Non-pigmented ciliary epithelial cell (primary cell): ENCODE measurements at places on chromosomes 1 and 21.

DNA sequence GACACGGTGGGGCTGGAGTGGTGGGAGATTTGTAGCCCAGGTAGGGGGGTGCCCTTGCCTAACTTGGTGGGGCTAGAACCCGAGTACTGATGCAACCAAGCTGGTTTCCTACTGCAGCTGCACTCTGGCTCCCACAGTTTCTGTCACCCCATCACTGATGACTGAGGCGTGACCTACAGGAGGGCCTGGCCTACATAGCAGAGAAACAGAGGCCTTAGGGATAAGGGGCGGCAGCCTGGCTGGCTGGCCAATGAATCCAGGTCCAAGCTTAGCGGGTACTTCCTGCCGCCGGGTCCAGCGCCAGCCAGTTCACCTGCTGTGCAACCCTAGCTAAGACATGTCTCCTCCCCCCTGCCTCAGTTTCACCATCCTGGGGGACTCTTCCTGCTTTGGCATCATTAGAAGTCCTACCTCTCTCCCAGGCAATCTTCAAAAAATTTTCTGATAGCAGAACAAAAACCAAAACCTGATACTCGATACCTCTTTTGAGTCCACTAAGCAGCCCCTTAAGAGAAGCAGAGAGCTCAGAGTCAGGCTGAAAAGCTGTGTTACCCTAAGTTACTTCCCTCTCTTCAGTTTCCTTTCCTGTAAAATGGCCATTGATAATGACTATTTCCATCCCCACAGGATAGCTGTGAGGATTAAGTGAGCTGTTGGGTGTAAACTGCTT is 27.3 kb upstream of the RNF19B start:
- DNase-seq, result no peak

DNA sequence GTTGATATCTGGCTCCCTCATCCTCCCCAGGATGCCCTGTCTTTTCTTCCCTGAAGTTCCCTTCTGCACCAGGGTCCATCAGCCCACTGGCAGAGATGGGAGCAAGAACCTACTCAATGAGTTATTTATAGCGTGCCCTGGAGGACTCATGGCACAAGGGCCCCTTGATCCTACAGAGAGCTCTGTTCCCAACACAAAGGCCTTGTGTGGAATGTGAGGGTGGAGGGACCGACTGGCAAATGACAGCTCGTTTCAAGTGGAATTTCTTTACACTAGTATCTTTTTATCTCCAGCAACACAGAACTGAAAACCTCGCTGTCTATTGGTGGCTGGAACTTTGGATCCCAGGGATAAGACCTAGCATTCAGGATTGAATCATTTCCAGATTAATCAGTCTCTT is 22.4 kb downstream of the CHI3L2 start:
- DNase-seq, result no peak

DNA sequence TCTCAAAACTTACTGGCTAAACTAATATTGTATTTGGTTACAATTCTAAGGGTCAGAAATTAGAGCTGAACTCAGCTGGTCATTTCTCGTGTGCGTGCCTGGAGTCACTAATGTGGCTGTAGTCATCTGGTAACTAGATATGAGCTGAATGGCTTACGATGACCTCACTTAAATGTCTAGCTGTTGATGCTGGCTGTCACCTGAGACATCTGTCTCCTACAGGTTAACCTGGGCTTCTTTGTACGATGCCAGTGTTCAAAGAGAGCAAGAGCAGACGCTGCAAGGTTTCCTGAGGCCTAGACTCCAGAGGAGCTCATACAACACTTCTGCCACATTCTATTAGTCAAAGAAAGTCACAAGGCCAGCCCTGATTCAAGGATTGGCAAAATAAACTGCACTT is 17.1 kb upstream of the ALG6 start:
- DNase-seq, result no peak

DNA sequence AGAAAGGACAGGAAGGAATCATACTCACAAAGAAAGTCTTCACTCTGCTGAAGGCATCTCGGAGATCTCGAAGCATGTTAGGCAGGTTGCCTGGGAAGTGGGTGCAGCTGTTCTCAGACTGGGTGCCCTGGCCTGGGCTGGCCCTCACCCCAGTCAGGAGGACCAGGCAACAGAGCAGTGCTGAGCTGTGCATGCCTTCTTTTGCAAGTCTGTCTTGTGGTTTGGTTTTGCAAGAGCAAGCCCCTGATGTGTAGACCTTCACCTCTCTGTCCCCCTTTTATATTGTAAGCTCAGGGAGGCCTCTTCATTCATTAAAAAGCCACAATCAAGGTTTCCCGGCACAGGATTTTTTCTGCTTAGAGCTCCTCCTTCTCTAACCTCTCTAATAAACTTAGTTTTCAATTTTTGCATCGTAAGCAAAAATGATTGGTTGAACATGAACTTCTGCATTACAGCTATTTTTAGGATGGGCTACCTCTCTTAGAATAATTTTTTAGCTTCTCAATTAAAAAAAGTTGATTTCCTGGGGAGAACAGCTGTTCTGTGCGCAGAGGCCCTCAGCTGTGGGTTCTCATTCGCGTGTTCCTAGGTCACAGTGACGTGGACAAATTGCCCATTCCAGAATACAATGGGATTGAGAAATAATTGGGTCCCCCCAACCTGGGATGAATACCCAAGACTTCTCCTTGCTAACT is at the start of gene IL10:
Gene IL10, minus strand, starts transcription at position 252 of the 695 bp plus-strand sequence. Its CDS starts 59 bp downstream, at position 193.
- DNase-seq, result no peak

- no peak for DNase-seq
These were observed 134.6 kb upstream of the LRRC7 start for GRCh38 chr1:69433073-69433472.

DNA sequence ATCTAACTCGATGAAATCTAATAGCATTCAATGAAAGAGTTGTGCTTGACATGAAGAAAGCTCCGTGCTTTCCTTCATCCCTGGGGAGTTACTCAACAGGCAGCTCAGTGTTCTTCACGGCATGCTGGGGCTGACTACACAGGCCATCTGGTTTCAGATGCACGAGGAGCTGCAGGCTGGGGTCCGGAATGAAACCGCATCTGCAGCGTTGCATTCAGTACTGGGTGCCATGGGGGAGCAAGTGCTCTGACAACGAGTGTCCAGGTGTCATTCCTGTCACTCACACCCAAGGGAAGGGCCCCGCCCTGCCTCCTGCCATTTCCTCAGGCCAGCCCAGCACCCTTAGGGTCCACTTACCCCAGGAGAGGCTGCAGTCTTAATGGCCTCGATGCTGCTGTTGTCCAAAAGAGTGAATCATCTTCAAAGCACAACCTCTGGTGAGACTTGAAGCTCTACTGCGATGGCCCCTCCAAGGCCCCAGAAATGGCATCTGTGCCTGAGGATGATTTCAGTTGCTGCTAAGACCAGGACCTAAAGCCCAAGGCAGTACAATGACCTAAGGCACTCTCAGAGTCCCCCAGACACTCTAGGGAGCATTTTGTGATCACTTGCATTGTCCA is 61.4 kb downstream of the STUM start:
- no peak for DNase-seq

DNA sequence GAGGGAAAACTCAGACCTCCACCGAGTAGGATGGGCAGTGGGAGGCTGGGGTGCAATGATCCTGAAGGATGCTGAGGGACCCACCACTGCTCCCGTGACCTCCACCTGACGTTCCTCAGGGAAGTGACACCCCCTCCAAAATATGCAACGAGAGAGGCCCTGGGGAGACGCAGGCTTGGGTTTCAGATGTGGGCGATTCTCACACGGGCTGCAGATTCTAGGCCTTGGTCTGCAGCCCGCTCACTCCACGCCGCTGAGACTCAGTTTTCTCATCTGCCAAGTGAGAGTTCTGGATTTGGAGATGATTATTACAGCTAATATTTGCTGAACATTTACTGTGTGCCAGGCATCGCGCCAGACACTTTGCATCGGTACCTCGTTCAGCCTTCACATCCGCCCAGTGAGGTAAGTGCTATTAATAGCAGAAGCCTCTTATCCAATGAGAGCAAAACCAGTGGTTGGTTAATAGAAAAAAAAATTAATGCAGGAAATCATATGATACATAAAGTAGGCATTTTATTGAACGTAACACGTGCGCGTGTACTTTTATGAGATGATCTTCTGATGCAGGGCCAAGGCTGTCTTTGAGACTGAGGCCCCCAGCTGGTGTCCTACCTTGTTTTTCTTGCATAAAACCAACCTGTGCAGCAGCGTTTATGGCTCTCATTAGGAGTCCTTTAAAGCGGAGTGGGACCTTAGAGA is 102.0 kb upstream of the RUNX3 start:
- peak; percentile 10 for DNase-seq

DNA sequence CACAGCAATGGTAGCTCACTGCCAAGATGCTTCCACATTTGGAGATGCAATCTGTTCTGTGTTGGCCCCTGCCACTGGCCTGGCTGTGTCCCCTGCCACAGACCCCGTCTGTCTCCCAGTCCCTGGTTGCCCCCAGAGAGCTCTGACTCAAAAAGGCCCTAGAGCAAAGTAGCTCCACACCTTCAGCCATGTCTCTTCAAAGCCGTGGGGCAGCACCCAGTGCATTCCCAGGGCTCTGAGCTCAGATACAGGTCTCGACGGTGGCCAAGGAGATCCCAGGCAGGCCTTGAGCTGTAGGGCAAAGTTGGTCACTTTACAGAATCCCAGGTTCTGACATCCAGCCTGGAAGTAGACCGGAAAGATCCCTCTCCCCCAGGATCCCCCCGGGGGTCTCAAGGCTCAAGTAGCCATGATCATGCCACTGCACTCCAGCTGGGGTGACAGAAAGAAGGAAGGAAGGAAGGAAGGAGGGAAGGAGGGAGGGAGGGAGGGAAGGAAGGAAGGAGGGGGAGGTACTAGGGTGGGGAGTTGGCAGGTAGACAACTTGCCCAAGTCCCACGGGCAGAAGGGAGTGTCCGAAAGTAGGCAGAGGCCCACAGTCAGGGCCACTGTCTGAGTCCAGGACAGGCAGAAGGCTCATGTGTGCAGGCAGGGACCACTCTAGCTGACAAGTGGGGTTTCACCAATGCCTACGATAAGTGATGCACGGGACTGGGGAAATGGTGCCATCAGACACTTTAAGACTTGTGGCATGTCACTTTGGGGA is 4.8 kb upstream of the ARF1 start:
- DNase-seq, result no peak

- no peak for DNase-seq
These were observed 8.6 kb downstream of the LIX1L start for GRCh38 chr1:145949219-145949618.

DNA sequence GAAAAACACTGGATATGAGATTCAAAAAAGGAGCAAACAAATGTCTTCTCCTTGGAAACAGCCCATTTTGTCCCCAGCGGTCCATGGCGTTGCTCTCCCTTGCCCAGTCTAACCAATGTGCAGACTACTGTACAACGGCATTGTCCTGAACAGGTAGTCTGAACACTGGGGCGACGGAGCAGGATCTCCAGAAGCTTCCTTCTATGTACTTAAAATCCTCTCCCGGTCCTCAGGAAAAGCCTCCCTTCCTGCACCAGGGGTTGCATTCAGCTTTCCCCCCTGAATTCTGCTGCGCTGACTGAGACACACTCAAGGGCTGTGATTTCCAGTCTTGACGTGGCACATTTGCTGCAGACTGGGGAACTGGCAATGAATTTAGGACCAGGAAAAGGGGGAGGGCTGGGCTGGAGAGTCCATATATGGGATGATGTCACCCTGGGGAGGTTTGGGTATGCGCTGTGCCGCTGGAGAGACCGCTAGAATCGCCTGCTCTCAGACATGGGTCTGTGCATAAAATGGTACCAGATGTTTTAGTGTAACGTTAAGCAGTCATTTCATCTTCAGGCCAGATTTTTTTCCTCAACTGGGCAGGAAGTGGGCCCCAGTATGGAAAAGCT is 275.9 kb upstream of the C1orf105 start:
- peak; percentile 80 for DNase-seq

GRCh38 chr1:161082996-161083747 is 6.2 kb downstream of the NECTIN4 start:
- peak; percentile 78 for DNase-seq

DNA sequence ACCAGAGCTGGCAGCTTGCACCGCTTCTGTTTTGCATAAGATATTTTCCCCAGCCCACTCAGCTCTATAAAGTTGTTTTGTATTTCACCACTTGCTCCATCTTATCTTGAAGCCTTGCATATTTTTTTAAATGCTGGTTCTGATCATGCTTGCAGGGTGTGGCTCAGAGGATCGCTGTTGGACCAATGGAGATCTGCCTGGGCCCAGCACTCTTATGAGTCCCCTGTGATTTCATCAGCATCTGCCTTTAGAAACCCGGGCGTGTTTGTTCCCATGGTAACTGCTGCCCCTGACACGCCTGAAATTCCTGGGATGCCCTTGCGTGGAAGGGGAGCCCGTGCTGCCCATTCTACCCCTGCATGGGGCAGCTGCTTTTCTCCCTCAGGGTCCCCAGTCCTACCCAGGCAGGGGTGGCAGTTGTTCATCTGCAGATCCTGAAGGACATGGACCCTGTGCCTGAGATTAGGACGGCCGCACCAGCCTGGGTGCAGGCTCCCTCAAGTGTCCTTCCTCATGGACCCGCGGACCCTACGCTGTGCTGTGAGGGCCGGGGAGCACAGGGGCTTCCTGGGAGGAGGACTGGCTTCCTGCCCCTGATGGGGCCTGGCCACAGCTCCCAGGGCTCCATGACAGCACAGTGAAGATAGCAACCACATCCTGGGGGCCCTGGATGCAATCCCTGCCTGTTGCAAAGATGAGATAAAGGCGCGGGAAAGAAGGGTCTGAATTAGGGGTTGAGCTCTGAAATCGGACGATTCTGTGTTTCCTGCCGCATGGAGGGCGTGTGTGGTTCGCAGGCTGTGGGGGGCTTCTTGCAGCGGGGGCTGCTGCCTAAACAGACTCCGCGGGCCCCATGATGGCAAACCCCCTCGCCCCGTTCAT is 226.5 kb downstream of the SDCCAG8 start:
- DNase-seq, result no peak

GRCh38 chr1:197063212-197063611 is 3.8 kb downstream of the F13B start:
- DNase-seq, result no peak

DNA sequence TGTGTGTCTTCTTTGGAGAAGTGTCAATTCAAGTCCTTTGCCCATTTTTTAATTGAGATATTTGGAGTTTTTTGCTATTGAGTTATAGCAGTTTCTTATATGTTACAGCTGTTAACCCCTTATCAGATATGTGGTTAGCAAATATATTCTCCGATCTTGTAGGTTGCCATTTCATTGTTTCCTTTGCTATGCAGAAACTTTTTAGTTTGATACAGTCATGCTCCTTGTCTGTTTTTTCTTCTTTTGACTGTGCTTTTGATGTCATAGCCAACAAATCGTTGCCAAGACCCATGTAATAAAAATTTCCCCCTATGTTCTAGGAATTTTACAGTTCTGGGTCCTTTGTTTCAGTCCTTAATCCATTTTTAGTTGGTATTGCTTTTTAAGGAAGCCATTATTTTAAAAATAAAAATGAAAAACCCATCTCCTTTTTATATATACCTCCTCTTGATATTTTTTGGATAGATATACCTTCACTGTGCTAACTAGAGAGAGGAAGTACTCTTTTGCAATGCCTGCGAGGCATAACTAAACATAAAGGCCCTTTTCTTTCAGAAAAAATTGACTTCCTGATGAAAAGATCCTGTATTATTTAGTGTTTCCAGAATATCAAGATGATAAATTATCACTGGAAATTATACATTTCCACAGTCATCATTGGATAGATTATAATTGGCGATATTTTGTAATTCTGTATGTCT is 127.8 kb downstream of the HS2ST1 start:
- DNase-seq, result no peak
